Bronchial smooth muscle cell (primary cell): ENCODE measurements at places on chromosomes 3 and 15. TPM values are rescaled to one million over a fixed set of nuclear protein-coding genes. Genes with fewer than 3 reads are reported as not detected.

The PLS1 gene
- total RNA-seq, result 0.17 and 0.47 TPM in 2 replicates

The MSL2 gene
- total RNA-seq, result 4.5 and 5.8 TPM in 2 replicates

The ALDH1A2 gene
- 1.4 and 1.6 TPM in 2 replicates for total RNA-seq

The GOLGA6L10 gene
- total RNA-seq, result 0.86 and 1.1 TPM in 2 replicates

The TM4SF18 gene
- under 0.01 TPM in 1 of 2 replicates, not detected in the other for total RNA-seq

The SLC27A2 gene
- under 0.01 TPM in 1 of 2 replicates, not detected in the other for total RNA-seq

The PLA2G4D gene
- total RNA-seq, result not detected in 2 replicates
